ENCODE measurements at places on chromosomes 3 and 15. TPM values are rescaled to one million over a fixed set of nuclear protein-coding genes. Genes with fewer than 3 reads are reported as not detected.

The KPNA4 gene
- 27.0 TPM for total RNA-seq

The RNF7 gene
- 67.0 TPM for total RNA-seq

The LEO1 gene
- total RNA-seq, result 13.5 TPM

The GASK1A gene
- 43.8 TPM for total RNA-seq

The KCNAB1 gene
- total RNA-seq, result 7.1 TPM

The AHSG gene
- total RNA-seq, result not detected

The CYP11A1 gene
- 2.4 TPM for total RNA-seq

The NR1I2 gene
- 0.39 TPM for total RNA-seq

All from tibial nerve (tissue), 4 donors.